Islet precursor cell (in vitro differentiated cells): ENCODE measurements at places on chromosomes 5 and 9.

DNA sequence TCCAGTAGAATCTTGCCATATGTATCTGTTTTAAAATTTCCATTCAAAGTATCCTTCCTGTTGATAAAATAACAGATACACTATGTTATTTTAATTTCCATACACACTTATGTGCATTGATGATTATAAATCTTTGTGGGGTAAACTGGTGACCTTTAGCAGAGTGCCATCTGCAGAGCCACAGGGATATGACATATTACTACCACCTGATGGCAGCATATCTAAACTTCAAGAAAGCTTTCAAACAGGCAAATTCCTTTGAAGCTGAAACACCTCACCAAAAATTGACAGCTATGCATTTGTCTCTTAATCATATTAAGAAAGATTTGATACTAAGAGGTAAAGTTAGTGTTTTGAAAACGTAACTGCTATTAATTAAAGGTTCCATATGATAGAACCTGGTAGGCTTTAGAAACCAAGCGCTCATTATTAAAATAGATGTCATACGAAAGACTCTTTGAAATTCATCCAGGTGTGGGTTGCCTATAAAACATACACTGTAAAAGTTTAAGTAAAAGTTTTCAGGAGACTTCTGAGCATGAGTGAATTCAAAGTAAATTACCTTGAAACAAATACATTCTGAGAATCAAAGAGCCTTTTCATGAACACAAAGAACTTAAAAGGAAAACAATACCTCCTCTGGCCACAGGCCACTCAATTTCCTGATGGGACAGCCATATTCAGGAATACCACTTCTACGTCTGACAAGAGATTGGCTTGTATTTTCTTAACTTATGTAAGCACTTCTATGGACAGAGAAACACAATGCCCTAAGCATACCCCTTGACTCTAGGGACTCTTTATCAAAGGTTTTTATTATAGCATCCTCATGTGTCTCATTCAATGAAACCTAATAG is 93.3 kb downstream of the KIAA0825 start:
- no peak for DNase-seq

DNA sequence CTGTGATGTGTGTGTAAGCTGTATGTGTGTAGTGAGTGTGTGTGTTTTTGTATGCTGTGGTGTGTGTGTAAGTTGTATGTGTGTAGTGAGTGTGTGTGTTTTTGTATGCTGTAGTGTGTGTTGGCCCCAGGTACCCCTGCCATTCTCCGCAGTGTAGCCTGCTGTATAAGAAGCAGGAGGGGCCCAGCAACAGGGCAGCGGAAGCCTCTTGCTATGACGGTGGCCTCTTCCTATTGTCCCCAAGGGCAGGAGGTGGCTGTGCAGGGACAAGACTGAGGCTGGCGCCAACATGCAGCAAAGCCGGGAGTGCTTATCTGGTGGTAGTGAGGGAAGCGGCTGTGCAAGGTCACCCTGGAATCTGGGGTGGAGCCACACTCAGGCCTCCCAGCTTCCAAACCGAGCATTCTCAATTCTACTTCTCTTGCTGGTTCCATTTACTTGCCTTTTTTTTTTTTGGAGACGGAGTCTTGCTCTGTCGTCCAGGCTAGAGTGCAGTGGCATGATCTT is 5.1 kb downstream of the SPAAR start:
- DNase-seq: peak; percentile 82

- DNase-seq: no peak
Observed at GRCh38 chr9:134560654-134561053, 80.9 kb upstream of the COL5A1 start.

DNA sequence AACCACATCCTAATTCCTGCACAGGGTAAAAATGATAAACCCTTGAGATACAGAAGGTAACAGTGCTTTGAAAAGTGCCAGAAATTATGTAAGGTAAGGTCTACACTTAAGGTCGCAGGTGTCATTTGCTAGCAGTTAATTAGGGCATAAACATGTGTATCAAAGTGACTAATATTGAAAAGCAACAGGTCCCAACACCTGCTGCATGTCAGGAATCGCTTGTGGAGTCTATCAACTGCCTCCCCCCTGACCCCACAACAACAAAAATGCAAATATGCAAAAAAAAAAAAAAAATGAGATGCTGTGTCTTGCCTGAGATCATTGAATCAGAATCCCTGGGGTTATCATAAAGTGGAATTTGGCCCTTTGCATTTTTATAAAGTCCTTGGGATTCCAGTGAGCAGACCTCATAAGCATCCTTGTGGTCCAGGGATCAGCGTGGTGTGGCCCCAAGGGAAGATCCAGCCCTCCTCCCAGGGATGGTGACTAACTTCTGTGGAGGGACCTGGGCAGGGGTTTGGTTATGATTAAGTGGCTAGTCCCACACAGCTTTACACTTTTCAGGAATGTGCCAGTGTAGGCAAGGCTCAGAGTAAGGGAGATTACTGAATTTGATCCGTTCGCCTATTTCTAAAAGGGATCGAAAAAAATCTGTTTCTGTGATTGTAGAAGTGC is 92.5 kb upstream of the TNFSF8 start:
- no peak for DNase-seq

GRCh38 chr9:97900738-97901565 is 21.3 kb downstream of the TRMO start:
- no peak for DNase-seq

GRCh38 chr9:97562542-97562941 is 61.1 kb downstream of the TMOD1 start:
- no peak for DNase-seq

DNA sequence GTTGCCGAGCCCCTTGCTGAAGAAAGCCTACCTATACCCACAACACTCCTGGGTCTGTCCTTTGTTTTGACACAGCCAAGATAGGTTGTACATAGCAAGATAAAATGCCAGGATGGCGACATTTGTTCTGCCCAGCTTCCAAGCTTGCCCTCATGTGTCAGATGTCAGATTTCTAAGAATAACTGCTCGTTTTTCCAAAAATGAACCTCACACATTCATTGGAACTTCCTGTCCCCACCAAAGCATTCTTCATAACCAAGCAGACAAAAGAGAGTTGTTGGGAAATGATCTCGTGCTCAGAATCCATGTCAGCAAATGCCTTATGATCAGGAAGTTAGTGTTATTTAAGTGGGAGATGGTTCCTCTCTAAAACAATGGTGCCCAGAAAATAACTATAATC is 210.1 kb downstream of the ZNF608 start:
- no peak for DNase-seq

DNA sequence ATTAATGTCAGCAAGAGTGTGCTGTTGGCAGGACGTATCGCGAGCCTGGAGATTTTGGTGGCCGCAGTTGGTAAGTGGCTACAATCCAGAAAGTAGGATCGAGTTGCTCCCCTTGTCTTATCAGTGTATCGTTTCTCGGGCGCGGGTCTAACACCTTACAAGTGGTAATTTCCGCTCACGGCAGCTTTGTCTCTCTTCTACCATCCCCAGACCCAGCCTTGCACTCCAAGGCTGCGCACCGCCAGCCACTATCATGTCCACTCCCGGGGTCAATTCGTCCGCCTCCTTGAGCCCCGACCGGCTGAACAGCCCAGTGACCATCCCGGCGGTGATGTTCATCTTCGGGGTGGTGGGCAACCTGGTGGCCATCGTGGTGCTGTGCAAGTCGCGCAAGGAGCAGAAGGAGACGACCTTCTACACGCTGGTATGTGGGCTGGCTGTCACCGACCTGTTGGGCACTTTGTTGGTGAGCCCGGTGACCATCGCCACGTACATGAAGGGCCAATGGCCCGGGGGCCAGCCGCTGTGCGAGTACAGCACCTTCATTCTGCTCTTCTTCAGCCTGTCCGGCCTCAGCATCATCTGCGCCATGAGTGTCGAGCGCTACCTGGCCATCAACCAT is 1.1 kb downstream of the PTGER4 start:
- DNase-seq: peak; percentile 62

GRCh38 chr5:143775258-143775657 is 36.7 kb upstream of the HMHB1 start:
- DNase-seq: no peak

GRCh38 chr5:136276946-136277345 is 84.0 kb upstream of the SMIM32 start:
- DNase-seq: no peak

DNA sequence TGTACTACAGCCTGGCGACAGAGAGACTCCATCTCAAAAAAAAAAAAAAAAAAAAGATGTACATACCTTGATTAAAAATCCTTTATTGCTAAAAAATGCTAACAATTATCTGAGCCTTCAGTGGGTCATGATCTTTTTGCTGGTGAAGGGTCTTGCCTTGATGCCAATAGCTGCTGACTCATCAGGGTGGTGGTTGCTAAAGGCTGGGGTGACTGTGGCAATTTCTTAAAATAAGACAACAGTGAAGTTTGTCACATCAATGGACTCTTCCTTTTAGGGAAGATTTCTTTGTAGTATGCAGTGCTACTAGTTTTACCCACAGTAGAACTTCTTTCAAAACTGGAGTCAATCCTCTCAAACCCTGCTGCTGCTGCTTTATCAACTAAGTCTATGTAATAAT is 33.9 kb upstream of the OTULINL start:
- DNase-seq: no peak

GRCh38 chr9:110179734-110180133 is 28.2 kb downstream of the C9orf152 start:
- no peak for DNase-seq

- DNase-seq: no peak
Observed at GRCh38 chr9:121082075-121082474, 7.3 kb downstream of the CNTRL start.

DNA sequence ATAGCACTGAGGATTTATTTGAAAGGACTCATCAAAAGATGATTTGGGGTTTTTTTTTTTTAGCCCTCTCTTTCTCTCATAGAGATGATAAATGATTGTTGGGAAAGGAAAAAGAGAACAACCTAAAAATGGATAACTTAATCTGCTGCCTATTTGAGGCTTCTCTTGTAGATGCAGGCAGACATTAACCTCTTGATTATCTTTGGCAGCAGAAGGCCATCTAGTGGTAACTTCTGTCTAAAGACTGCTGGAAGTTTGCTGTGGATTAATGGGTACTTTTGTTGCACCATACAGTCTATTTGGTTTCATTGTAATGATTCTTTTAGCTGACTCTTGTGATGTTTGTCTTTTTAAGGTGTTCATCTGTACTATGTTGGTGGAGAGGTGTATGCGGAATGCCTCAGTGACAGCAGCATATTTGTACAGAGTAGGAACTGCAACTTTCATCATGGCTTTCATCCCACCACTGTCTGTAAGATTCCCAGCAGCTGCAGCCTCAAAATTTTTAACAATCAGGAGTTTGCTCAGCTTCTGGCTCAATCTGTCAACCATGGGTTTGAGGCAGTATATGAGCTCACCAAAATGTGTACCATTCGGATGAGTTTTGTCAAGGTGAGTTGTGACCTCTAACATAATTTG is 18.8 kb downstream of the SMIM32 start:
- no peak for DNase-seq
